CD8-positive, alpha-beta memory T cell (primary cell): ENCODE measurements at places on chromosomes 2 and 18. TPM values are rescaled to one million over a fixed set of nuclear protein-coding genes. Genes with fewer than 3 reads are reported as not detected.

The C2orf66 gene
- total RNA-seq = not detected

The PDE11A gene
- total RNA-seq = not detected

The TTC32 gene
- 15.7 TPM for total RNA-seq

- no peaks in the 10 kb centered on the region for H3K36me3 ChIP-seq
- no peaks in the 10 kb centered on the region for H3K27me3 ChIP-seq
- H3K4me1 ChIP-seq = peaks cover 74% of the 10 kb centered on the region
- peak overlapping the region; percentile 86 for H3K4me3 ChIP-seq
- no peak overlapping the region for H3K27ac ChIP-seq
These were observed 88.3 kb downstream of the RBMS1 start for GRCh38 chr2:160405077-160405867.

The CCDC148 gene
- total RNA-seq = not detected

The ERFE gene
- not detected for total RNA-seq

The CHRND gene
- total RNA-seq = not detected

DNA sequence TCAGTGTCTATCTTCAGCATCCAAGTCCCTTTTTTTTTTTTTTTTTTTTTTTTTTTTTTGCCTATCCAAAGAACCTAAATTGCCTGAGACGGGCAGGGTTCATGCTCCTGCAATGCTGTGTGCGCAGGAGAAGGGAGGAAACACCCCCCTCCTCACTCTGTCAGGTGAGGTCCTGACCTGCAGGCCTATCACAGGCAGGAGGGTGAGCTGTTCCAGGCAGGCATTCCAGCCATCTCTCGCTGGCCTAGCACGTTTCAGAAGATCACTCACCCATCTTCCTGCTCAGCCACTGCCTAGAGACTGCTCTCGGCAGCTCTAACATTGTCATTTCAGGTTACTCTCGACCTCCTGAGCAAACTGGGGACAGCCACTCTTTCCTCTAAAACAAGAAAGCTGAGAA, 48.4 kb upstream of the LAPTM4A start:
- no peaks in the 10 kb centered on the region for H3K36me3 ChIP-seq
- DNase-seq = no peak
- no peak overlapping the region for H3K4me3 ChIP-seq
- no peaks in the 10 kb centered on the region for H3K4me1 ChIP-seq

The DSG4 gene
- not detected for total RNA-seq
